Right cardiac atrium (tissue), 5 donors: ENCODE measurements at places on chromosomes 13 and 19.

GRCh38 chr19:4730740-4731171 lies 7.1 kb upstream of the DPP9 start:
- DNase-seq, result no peak

GRCh38 chr19:47427241-47428176 lies 8.2 kb upstream of the MEIS3 start:
- peak; percentile 44 for DNase-seq

GRCh38 chr19:12111943-12112637 lies 28.1 kb downstream of the ZNF20 start:
- no peak for DNase-seq

GRCh38 chr13:64925284-64925683 lies 2304.9 kb downstream of the PCDH9 start:
- no peak for DNase-seq

- peak; percentile 87 for DNase-seq
Observed at GRCh38 chr19:18437491-18438330, at the start of gene ISYNA1. Gene ISYNA1 (minus strand): TSS chr19:18438133. CDS start chr19:18437979, 154 bp downstream.

DNA sequence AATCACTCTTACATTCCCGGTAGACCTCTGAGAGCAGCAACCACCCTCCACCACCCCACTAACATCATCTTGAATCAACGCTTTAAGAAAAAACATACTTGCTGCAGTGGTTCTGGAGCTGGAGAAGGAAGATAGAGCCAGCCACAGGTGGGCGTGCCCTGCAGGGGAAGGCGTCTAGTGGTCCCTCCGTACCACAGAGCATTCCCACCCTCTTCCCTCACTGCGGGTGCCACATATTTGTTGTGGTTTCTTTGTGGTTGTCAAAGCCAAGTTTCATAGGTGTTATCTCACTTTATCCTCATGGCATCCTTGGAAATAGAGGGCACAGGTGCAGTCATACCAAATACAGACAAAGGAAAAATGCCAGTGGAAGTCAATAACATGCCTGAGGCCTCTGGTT lies 22.2 kb downstream of the COL4A2 start:
- DNase-seq, result no peak

- DNase-seq, result peak; percentile 82
Observed at GRCh38 chr19:12090807-12091206, 26.3 kb downstream of the ZNF844 start.

- no peak for DNase-seq
Observed at GRCh38 chr19:38068826-38069225, 155.2 kb downstream of the DPF1 start.
